Activated CD4-positive, alpha-beta memory T cell treated with anti-CD3 and anti-CD28 coated beads, Interleukin-2, amount 10 ng/mL, durations not matched to agents 7 days and 5 days (primary cell): ENCODE measurements at places on chromosomes 3 and 15.

DNA sequence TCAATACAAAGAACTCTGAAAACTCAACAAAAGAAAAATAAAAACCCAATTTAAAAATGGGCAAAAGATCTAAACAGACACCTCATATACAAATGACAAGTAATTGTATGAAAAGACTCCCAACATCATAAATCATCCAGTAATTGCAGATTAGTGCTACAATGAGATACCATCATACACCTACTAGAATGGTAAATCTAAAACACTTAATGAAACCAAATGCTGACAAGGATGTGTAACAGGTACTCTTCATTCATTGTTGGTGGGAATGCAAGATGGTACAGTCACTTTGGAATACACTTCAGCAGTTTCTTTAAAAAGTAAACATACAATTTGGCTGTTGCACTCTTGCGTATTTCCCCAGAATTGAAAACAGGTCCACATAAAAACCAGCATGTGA lies 68.4 kb downstream of the LHFPL4 start:
- no peak for DNase-seq

GRCh38 chr3:119418641-119419040 lies 44.8 kb downstream of the TMEM39A start:
- DNase-seq, result no peak

DNA sequence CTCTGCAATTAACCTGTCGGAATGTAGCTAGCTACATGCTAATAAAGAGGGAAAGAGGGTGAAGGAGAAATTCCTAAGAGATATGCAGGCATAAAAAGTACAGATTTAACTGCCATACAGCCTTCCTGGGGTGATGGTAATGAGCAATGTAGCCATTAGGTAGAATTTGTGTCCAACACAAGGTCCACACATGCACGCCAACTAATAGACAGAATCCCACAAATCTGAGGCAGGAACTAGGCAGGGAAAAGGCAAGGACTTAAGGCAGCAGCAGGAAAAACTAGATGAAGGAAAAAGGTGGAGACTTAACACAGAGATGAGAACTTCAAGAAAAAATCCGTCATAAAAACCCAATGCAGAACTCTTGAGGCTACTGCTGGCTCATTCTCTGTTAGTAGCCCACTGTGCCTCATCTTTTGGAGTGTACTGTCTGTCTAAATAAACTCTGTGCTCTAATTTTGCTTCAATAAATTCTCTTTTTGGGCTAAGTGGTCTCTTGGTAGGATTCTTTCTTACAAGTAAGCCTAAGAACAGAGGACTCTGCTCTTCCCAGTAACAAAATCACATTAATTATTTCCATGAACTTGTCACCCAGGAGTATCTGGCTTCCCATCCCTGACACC lies 81.5 kb downstream of the BTLA start:
- DNase-seq, result no peak

DNA sequence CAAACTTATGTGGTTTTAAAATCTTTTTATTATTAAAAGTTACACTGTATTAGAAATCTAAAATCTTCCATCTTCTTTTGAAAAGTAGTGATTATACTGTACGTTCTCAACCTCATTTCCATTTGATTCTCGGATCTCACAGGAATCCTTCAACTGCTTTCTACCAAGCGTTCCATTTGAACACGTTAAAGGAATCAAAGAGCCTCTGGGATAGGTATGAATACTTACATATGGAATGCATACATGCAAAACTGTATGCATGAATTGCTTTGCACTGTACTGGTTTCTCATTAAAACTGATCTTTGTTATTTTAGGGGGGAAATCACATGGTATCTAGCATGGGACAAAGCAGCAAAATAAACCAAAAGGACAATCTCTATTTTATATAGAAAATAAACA lies 14.8 kb downstream of the TSC22D2 start:
- DNase-seq, result no peak

DNA sequence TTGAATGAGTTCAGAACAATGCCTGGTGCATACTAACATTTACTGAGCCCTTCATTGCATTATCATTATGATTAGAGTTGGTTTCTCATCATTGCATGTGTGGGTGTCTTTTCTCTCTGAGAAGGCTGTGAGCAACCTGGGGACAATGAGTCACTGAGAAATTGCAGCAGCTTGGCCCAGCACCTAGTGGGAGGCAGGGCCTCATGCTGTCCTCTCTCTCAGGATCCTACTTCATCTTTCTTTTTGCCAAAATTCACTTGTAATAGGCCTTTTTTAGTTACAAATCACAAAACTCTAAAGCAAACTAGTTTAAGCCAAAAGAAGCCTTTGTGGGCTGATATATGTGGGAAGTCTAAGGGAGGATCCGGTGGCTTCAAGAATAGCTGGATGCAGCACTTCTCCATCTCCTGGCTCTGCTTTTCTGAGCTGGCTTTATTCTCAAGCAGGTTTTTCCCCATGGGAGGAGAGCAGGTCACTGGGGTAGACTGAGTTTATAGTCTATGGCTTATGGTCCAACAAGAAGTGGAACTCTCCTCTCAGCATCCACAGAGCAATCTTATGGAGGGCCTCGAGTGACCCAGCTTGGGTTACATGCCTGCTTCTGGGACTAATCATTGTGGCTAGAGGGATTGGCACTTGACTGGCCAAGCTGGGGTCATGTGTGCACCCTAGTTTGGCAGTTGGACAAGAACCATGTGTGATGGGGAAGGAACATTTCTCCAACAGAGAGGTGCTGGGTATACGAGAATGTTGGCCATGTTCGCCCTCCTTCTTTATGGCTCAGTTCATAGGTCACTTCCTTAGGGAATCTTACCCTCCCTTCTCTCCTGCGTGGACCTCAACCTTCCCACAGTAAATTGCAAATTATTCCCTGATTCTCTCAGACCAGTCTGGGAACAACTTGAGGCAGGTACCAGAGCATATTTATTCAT lies 8.7 kb upstream of the CAMK1 start:
- peak; percentile 27 for DNase-seq

GRCh38 chr3:180466401-180467011 lies 135.5 kb upstream of the TTC14 start:
- DNase-seq, result no peak

DNA sequence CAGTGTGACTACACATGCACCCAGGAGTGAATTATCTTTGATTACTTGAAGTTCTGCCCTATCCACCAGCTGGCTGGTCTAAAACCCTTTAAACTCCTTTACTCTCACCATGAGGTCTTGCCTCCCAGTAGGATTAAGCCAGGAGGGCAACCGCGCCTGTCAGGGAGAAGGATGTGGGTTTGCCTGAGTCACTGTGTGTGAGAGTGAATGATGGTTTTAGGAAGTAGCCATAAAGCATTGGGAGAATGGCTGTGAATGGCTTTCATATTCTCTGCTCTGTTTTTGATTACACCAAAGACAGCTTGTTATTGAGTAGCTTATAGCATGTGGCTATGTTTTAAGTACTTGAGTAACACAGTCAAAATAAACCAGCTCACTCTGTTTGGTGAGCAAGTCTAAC lies 637.7 kb upstream of the TBL1XR1 start:
- DNase-seq, result no peak

- no peak for DNase-seq
Observed at GRCh38 chr3:154559623-154560022, 129.6 kb upstream of the GPR149 start.

- DNase-seq, result no peak
Observed at GRCh38 chr3:146969356-146969755, 364.2 kb upstream of the PLSCR5 start.

GRCh38 chr3:163735394-163735793 lies 1342.9 kb downstream of the SI start:
- DNase-seq, result no peak

- DNase-seq, result no peak
Observed at GRCh38 chr3:163916596-163917560, 1161.4 kb downstream of the SI start.

- DNase-seq, result no peak
Observed at GRCh38 chr15:81604713-81605112, 230.7 kb upstream of the TMC3 start.

DNA sequence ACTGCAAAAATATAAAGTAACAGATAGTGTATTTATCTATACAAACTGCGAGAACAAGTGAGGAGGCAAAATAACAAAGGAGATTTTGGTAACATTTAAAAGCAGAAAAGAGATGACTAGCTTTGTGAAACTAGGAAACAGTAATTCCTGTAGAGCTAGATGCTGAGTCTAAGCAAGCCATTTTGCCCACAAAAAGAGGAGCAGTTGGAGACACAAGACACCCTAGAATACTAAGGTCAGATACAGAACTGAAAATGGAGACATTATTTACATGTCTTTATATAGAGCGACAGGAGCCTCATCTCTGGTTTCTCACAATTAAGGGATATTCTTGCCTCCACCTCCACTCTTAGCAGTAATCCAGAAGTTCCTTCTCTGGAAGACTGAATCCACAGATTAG lies 732.4 kb upstream of the GBE1 start:
- DNase-seq, result no peak

DNA sequence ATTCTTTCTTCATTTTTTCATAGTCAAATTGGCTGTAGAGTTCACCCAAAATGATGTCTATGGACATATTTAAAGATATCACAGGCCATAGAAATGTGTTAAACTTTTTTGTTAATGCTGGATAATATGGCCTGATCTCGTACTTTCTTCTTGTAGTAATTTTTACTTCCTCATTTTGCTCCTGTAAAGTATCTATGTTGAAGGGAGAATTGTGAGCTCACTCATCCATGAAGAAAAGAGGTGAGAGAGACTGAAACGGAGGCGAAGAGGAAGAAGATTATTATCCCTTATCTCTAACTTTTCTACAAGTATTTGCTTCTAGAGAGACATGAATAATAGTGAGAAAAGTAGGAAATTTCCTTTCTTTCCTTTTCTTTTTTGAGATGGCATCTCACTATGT lies 613.8 kb upstream of the TBL1XR1 start:
- no peak for DNase-seq

DNA sequence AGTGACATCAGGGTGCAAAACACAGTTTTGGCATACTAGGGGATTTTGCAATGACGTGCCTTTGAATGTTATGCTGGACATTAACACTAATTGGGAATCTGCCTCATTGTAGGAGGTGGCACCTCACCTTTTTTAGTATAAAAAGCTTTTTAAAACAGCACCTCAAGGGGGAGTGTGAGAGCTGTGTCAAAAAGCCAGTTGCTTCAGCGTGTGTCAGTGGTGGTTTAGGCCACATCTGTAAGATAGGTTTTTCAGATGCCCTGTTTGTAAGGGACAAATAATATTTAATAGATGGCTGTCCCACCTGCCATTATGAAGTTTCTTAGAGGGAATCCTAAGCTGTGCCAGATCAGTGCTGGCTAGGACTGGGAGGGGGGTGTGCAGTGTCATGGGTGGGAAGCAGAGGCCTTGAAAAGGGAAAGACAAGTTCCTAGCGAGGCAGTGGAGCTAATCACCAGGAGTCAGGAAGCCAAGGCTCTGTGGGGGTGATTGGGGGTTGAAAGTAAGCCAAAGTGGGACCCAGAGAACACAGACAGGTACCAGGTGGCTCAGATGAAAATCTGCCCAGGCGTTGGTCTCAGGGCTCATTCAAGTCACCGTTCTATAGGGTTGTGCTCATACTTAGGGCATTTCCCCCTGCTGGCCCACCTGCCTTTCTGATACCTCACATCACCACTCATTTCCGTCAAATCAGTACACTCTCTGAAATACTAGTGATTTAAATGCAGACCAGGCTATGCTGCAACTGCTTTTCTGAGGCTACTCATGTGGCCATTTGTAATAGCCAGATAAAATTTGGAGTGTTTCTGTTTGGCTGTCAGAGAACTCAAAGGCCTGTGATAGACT lies 120.5 kb downstream of the BBX start:
- DNase-seq, result no peak

GRCh38 chr3:122169911-122170310 lies 13.6 kb upstream of the CASR start:
- DNase-seq, result no peak

- DNase-seq, result no peak
Observed at GRCh38 chr15:25192651-25193050, 237.9 kb downstream of the SNRPN start.

DNA sequence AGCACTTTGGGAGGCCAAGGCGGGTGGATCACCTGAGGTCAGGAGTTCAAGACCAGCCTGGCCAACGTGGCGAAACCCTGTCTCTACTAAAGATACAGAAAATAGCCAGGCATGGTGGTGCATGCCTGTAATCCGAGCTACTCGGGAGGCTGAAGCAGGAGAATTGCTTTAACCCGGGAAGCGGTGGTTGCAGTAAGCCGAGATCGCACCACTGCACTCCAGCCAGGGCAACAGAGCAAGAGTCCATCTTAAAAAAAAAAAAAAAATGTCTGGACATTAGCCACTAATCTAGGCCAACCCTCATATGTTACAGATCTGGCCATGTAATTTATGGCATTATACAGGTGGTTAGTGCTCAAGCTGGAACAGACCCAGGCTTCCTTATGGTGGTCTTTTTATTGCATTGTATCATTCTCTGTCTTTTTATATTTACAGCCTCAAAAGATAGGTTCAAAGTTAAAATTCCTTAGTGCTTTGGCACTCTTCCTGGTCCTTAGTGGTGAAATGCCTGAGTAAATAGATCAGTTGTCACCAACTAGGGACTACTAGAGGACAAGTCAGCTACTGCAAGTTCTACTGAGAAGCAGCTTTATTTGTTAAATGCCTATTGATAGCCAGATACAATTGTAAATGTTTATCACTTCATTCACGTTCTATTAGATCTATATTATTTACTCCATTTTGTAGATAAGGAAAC lies 16.0 kb downstream of the STARD9 start:
- no peak for DNase-seq

- DNase-seq, result no peak
Observed at GRCh38 chr3:46261926-46262594, 19.8 kb downstream of the CCR3 start.

- DNase-seq, result no peak
Observed at GRCh38 chr15:31016446-31016915, 25.1 kb upstream of the MTMR10 start.

DNA sequence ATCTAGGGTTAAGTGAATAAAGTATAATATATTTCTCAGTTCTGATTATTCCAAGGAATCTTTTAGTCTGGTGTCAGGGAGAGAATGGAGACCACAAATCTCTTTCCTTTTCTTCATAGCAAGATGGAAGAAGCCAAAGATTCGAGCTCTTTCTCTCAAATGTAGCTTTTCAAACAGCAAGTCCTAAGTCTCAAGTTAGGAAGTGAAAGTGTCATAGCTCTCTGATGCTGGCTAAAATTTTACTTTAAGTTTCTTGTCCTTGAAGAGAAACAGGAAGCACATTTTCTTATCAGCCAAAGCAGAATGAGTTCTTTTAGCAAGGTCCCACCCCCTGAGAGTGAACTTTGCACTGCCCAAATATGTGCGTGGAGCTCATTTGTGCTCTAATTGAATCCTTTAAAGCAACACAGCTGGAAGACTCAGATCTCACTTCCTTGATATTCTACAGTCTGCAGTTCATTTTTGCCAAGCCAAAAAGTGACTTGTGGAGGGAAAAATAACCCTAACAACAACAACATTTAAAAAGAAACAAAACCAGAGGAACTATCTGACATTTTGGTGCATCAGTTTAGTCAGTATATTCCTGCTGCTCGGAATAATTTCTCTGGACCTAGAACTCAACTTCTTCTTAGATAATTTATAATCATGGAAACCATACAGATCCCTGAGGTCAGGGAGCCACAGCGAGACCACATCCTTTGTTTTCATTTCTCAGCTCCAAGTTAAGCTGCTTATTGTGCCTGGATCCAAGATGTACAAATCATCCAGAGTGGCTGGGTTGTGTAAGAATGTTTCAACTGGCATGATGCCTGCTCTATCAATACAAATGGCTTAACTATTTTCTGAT lies 238.7 kb upstream of the P2RY1 start:
- DNase-seq, result no peak

- no peak for DNase-seq
Observed at GRCh38 chr3:143529018-143529478, 319.2 kb downstream of the SLC9A9 start.
